ENCODE measurements at places on chromosomes 6 and 20.
A peak's percentile ranks its signal among the peaks of the same experiment; 100 is the strongest.

GRCh38 chr6:143941852-143942627 is 66.0 kb downstream of the PLAGL1 start:
- peak; percentile 52 for DNase-seq

DNA sequence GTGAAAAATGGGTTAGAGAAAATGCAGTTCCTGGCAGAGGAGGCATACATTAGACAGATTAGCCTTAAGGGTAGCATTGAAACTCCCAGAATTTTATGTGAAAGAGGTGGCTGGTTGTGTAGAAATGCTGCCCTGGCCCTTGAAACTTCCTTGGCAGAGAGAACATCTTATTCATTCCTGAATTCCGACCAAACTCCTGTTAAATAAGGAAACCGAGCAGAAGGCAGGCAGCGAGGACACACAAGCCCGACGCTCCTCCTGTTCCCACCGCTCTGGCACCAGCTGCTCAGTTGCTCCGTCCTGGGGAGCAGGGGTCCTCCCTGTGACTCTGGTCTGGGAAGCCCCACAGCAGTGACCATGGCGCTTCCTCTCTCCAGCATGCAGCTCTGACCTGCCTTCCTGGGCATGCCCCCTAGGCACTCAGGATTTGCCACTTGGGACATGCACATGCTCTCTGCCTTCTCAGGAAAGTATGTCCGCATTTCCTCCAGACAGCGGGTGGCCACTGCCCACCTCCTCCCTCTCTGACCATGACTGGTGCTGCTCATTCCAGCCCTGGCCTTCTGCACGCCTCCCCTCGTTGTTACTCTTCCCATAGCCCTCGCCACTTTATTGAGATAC is 35.2 kb upstream of the CLDN20 start:
- DNase-seq = no peak

GRCh38 chr20:63135411-63135810 is 80.5 kb downstream of the YTHDF1 start:
- DNase-seq = peak; percentile 3

DNA sequence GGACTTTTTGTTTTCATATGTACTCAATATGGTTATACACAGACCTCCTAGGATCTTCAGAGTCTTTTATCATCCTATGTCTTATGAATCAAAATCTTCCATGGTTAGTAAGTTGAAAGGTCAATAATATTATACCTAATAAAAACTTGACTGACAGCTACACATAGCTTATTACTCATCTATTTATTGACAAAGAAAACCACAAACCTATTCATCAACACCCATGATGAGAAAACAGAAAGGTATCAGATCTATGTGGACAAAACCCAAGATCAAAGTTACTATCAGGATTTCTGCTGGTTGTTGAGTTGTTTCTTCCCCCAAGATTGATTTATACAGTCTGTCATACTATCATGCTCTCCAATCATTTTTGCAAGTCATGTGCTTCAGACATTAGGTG is 460.1 kb upstream of the MANEA start:
- DNase-seq = no peak

GRCh38 chr20:41440882-41441281 is 74.3 kb upstream of the EMILIN3 start:
- DNase-seq = no peak

DNA sequence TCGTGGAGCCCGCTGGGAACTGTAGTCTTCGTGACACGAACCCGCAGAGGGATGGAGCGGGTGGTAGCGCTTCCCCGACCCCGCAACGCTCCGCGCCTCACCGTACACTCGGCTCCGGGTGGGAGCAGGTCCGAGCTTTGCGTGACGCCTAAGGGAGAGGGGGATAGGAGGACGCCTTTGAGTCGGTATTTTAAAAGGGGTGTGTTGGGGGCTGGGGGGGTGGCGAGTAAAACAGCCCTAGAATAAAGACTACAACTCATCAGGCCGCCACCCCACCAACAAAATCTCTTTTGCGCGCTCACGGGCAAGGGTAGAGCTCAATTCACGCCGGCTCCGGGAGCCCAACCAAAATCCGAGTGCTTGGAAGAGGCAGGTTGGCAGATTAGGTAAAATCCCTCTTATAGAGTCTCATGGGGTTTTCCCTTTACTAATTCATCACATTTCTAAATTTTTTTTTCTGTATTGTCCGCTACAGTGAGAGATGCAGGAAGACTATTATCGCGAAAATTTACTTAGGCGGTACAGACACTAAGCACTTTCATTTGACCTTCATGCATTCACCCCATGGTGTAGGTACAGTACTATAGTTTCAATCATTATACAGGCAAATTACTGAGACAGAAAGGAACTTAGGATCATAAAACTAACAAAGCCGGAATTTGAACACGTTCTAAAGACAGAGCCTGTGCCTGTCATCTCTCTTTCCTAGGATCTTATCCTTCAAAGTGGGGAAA is 706 bp upstream of the SNX14 start:
- DNase-seq = peak; percentile 62

GRCh38 chr6:132712366-132712765 is 1.5 kb downstream of the VNN1 start:
- DNase-seq = no peak

GRCh38 chr6:117399924-117400323 is 25.8 kb downstream of the ROS1 start:
- DNase-seq = no peak

- peak; percentile 46 for DNase-seq
Measured at GRCh38 chr6:131914967-131915751, 36.0 kb downstream of the CCN2 start.

GRCh38 chr6:43823879-43824702 is 54.1 kb downstream of the VEGFA start:
- no peak for DNase-seq

GRCh38 chr6:36333931-36334725 is 2.6 kb downstream of the BNIP5 start:
- DNase-seq = no peak

GRCh38 chr20:15214051-15214450 is 876.6 kb upstream of the FLRT3 start:
- no peak for DNase-seq

GRCh38 chr6:141460743-141461484 is 671.8 kb upstream of the GJE1 start:
- no peak for DNase-seq

DNA sequence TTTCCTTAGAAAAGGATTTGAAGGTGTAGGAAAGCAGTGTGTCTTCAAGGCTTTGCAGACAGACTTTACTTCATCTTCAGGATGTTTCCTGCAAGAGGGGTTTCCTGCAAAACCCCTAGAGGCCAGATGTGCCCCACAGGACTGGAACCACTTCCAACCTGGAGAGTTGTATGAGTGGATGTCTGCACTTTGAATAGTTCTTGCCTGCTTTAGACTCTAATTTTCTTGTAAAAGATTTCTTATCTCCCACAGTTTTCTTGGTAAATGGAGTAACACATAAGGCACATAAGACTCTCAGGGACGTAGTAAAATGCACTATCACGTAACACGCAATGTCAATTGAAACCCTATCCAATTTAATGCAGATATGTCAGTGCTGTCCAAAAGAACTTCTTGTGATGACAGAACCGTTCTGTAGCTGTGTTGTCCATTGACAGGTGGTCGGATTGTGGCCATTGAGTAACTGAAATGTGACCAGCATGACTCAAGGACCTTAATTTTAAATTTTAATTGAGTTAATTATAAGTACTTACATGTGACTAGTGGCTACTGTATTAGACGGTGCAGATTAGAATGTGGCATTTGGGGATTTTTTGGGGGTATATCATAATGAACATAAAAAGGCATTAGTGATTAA is 118.7 kb downstream of the JARID2 start:
- no peak for DNase-seq

DNA sequence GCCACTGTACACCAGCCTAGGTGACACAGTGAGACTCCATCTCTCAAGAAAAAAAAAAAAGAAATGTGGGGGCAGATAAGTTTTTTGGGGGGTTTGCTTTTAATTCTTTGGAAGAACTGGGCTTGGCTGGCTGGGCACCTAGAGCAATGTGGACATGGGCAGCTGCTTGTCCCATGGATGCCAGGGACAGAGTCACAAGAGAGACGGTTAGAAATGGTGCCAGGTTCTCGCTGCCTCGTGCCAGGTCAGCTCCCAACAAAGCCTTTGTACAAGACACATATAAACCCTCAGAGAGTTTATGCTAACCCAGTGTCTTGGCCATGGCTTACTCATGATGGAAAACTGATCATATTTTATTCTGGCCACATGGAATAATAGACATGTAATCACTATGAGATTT is 76.2 kb upstream of the ESR1 start:
- DNase-seq = no peak

- DNase-seq = no peak
Measured at GRCh38 chr6:37024656-37025337, 19.3 kb downstream of the FGD2 start.

DNA sequence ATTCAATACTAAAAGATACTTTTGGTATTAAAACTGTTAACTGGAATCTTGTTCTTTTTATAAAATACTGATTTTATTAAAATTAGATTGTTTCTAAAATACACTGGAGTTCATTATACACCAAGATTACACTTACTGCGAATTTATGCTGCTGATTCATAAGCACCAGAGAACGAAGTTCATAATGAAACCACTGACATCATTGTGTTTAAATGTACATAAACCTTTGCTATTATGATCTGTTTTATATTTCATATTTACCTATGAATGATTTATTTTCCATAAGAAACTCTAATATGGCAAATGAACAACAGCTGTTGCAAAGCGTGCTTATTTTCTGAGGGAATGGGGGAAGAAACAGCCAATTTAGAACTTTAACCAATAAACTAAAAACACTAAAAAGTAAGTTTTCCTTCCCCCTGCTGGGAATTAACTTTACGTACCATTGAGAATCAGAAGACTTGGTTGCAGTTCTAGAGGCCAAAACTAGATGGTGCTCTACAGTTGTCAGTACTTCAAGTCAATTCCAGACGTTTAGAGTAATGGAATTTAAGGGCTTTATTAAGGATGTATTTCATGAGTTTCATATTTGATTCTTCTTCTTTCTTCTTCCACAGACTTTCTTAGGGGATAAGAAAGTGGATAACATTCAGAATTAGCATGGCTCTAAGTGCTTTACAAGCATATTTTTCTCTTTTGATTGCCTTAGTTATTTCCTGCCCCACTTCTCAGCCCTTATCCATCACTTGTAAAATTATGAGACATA is 30.8 kb upstream of the COL19A1 start:
- DNase-seq = peak; percentile 54

DNA sequence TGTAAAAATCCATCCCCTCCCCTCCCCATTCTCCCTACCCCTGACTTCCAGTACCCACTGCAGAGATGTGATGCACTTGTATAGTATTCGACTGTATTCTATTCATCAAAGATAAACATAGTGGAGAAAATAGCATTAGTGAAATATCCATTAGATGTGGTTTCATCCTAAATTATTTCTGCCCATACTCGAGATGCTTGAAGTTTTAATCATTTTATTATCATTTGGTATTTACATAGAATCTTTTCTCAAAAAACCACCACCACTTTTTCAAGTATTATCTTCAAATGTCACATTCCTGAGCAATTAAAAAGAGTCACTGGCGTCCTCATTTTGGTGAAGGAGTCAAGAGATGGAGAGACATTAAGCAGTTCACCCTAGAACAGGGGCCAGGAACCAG is 181.9 kb downstream of the HAO1 start:
- DNase-seq = no peak

- DNase-seq = no peak
Measured at GRCh38 chr6:21501815-21502214, 91.7 kb upstream of the SOX4 start.
